Stimulated activated CD4-positive, alpha-beta T cell treated with anti-CD3 and anti-CD28 coated beads, TNF-alpha, amount 100 ng/mL, for 48 hours (primary cell): ENCODE measurements at places on chromosomes 6 and 20.

DNA sequence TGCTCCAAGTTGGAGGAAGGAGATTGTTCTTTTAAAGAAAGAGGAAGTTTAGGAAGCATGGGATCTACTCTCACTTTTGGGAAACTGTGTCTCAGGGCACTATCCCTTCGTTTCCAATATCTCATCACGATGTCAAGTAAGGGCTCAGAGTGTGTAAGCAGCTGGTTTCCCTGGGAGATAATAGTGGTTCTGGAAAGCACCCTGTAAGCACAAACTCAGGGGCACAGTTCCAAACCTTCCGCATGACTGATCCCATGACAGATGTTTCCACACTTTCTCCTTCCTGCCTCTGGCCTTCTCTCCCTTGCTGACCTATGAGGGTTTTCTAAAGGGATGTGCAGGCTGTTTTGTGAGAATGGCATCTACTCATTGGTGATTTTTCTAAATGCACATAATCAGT is 33.9 kb downstream of the ADTRP start:
- no peak for DNase-seq

- DNase-seq = no peak
Observed at GRCh38 chr6:39608652-39609345, 116.4 kb downstream of the KIF6 start.

DNA sequence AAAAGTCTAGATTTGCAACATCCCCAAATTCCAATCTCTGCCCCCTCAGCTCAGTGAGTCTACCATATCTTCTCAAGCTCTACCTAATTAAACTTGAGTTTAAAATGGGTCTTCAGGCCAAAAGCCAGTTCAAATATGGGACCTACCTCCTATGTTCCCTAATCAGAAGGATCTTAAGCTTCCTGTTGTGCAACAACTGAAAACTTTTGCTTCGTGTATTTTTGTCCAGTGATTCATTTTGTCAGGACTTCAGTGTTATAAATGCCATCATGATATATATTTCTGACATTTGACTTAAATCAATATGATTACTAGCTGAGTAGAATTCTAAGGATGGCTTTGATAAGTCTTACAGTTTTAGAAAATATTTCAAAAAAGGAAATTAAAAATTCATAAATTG is 622.6 kb upstream of the PTCHD4 start:
- DNase-seq = no peak

DNA sequence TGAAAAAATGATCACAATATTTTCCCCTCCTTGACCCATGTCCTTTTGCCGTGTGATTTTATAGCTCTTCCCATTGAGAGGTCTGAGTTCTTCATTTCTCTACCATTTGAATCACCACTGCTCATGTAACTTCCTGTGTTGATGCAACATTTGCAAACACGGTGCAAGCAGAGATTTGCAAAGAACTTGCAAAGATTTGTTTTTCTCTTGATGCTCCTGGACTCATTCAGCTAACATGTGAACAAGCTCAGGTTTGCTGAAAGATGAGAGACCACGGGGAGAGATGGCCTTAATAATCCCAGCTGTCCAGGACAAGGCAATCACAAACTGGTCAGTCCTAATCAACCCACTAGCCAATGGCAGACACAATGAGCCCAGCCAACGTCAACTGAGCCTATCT is 8.6 kb downstream of the VNN2 start:
- DNase-seq = no peak

DNA sequence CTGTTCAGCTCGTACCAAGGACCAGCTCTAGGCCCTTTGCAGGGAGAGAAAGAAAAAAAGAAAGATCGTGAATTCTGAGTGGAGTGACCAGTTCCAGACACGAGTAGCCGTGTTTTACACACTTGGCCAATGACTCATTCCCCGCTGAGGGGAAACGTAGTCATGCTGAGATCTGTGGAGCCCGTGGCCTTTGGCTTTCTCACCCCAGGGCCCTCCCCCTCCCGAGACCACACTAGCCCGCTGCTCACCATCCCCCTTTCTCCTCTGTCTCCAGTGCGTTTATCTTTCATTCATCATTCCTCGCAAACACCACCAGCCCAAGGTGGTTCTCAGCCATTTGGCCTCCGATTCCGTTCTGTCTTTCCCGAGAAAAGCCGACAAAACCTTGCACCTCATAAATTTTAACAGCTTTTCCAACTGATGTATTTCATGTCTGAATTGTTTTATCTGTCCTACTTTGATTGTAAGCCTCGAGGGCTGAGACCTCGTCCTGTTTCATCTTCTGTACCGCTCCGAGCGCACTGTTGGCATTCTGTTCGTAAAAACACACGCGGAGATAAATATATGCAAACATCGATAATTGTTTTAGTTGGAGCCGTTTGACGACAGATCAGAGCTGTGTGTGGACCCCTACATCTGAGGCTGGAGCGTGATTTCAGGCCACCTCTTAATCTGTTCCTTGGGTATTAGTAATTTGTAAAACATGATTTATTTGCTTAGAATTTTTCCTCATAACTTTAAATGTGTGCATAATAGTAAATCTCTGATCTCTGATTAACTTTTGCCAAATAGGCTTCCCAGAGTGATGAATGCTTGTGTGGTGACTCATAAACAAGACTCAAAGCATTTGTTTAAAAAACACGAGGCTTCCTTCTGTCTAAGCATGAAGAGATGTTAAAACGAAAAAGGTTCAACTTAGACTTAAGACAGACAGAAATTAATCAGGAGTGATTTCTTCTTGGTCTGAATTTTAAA is 336.6 kb downstream of the CDH4 start:
- no peak for DNase-seq

GRCh38 chr20:53186635-53187034 is 214.5 kb downstream of the TSHZ2 start:
- DNase-seq = no peak

DNA sequence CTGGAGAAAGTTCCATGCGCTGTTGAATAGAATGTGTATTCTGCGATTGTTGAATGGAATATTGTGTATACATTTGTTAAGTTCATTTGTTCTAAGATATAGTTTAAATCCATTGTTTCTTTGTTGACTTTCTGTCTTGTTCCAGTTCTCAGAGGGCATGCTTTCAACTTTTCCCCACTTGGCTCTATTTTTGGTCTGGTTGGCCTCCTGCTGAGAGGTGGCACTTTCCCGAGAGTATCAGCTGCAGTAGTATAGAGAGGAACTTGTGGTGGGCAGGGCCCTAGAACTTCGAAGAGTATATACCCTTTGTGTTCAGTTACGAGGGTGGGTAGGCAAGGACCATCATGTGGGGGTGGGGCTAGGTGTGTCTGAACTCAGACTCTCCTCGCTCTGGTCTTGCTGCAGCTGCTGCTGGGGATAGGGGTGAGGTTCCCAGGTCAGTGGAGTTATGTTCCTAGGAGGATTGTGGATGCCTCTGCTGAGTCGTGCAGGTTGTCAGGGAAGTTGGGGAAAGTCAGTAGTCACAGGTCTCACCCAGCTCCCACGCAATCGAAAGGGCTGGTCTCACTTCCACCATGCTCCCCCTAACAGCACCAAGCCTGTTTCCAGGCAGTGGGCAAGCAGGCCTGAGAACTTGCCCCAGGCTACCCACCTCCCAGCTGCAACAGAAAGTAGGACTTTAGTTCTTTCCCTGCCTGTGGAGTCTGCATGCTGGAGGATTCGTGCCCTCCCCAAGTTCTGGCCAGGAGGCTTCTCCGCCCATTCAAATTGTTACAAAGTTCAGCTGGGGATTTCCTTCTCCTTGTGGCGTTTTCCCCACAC is 118.9 kb upstream of the SSTR4 start:
- DNase-seq = no peak

DNA sequence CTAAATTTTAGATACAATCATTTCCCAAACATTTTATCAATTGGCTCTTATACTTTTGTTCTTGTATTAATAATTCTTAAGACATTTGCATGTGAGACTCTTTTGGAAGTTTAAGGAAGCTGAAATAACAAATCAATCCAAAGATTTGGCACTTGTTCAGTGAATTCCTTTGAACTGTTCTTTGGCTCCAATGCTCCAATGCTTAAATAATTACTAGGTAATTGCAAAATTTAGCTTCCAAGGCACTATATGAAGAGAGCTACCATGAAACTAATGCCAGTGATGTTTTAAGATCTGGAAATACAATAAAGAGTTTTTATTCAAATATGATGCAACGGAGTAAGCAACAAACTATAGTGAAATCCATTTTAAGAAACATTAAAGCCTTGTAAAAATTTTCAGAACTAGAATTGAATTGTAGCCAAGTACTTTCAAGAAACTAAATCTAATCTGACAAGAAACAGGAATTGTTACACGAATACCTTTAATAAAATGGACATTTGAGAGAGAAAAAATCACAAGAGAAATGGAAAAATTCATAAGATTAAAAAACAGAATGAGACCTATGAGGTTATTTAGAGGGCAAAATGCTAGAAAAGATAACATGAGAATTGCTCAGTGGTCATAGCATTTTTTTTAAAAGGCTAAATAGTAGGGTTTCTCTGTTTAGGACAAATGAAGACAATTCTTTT is 43.6 kb upstream of the SMLR1 start:
- no peak for DNase-seq

DNA sequence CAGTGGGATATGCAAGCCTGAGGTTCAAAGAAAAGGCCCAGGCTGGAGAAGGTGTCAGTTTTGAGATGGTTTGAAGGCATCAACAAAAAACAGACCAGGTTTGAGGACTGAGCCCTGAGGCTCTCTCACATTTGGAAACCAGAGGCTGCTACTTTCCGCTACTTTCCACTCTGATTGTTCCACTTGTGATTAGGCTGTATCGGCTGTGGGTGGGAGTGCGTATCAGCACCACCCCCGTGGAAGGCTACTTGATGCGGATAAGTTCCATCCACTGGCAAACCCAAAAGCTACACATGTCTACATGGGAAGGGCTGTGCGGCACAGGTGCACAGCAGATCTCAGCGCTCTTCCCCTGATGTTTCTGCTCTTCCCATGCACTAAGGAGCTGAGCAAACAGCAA is 198.7 kb downstream of the GMPR start:
- DNase-seq = no peak

- DNase-seq = no peak
Observed at GRCh38 chr6:170098428-170099170, 192.3 kb downstream of the DLL1 start.

- no peak for DNase-seq
Observed at GRCh38 chr6:16181439-16182297, 52.8 kb downstream of the MYLIP start.

GRCh38 chr6:39172377-39172757 is 56.9 kb downstream of the KCNK5 start:
- DNase-seq = no peak

DNA sequence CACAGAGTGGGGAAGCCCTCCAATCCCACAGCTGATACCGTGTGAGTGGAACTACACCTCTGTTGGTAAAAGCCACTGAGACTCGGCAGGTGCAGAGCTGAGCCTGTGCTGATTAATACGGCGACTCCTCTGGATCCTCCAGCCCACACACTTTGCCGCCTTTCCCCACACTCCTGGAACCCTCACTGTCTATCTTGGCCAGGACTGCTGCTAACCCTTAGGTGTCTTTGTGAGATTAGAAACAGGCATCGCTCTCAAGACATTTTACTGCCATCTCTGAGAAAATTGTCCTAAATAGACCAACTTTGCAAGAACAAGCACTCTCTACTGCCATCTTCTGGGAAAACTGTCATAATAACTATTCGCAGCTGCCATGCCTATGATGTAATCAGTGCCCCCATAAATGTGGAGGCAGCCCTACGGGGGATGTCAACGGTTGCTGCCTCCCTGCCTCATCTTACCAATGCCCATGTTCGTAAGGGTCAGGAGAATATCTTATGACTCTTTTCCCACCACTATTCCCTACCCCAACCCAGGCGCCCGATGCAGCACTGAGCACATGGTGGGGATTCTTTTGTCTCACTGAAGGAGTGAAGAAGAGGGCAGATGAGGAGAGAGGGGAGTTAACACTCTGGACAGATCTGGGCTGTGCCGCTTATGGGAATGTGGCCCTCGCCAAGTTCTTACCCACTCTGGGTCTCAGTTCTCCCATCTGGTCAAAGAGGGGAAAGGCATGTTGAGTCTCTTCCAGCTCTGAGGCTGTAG is 26.1 kb upstream of the KCNB1 start:
- DNase-seq = no peak

DNA sequence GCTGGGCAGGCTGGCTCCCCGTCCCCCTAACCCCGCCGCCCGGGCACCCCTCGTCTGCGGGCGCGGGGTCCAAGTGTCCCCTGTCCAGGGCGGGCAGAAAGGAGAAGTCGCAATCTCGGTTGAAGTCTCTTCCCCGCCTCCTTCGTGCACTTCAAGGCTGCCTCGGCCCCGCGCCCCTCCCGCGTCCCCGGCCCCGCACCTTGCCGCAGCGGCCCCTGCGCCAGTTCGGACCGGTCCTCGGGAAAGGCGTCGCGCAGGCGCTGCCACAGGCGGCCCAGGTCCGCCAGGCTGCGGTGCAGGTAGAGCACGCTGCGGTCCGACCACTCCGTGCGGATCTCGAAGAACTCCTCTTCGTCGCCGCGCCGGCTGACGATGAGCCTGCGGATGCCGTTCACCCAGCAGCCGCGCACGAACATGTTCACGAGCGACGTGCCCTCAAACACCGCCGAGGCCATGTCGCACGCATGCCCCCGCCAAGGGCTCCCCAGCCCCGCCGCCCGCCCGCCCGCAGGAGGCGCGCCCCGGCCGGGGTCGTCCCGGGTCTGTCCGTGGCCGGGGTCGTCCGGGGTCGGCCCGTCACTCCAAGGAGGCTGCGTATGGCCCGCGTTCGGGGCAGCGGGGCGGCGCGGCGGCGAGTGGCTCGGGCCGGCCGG is at the start of gene PXDC1:
TSS of gene PXDC1 (minus strand) at position 637 of the 653 bp plus-strand sequence. CDS start at position 455, 182 bp downstream.
- DNase-seq = no peak

- DNase-seq = no peak
Observed at GRCh38 chr20:46830886-46831632, 63.6 kb upstream of the EYA2 start.

- DNase-seq = no peak
Observed at GRCh38 chr20:64142590-64142989, 21.7 kb upstream of the MYT1 start.

DNA sequence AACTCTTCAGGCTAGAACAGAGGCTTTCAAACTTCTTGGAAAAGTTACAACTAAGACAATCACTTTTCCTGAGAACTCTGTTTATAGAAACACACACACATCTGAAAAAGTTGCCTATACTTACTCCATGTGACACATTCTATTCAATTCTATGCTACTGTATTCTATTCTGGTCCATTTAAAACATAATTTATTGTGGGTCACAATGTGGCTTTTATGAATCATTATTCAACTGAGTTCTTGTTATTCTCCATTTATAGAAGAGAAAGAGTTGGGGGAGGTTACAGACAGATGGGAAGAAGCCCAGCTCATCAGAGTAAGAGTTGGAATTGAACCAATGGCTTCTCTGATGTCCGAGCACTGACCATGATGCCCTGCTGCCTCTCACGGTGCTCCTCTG is 21.6 kb upstream of the BCAS1 start:
- no peak for DNase-seq

DNA sequence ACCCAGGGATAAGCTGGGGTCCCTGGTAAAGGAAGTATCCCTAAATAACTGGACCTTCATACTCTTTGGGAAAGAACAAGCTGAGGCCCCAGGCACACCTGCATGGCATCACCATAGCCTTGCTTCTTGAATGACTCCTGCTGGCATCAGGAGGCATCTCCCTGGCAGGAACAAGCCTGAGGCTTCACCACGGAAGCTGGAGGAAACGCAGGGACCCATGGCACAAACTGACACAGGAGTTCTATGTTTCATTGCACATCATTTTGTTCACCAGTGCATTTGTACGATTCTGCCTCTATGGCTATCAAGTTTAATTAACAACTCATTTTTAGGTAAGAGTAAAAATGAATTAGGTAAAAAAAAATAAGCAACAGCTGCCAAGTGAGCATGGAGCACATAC is 619 bp upstream of the PDE7B start:
- no peak for DNase-seq
